ENCODE measurements at places on chromosomes 11 and 22.

DNA sequence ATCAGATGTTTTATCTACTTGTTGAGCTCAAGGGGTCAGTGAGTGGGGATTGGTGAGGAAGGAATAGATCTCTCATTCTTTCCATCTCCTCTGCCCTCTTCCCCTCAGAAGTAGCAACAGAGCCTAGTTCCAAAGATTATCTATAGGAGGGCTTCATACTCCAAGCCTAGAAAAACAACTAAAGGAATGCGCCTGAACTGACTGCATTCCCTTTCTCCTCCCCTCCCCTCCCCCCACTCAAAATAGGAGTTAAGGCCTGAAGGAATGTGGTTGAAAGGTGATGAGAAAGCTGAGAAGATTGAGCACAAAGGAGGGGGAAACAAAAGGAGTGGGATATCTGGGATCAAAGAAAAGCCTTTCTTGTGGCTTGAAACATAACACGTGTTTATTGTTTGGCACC, 10.5 kb downstream of the EMSY start:
- H3K27me3 ChIP-seq, result no peaks in the 10 kb centered on the region
- peaks cover 2% of the 10 kb centered on the region for H3K4me1 ChIP-seq
- H3K27ac ChIP-seq, result no peak overlapping the region
- peaks cover 36% of the 10 kb centered on the region for H3K36me3 ChIP-seq
- no peak for DNase-seq
- H3K4me3 ChIP-seq, result no peak overlapping the region

GRCh38 chr11:132045107-132045506, 674.7 kb downstream of the NTM start:
- DNase-seq, result no peak
- H3K4me1 ChIP-seq, result no peaks in the 10 kb centered on the region
- H3K36me3 ChIP-seq, result no peaks in the 10 kb centered on the region
- H3K27me3 ChIP-seq, result no peaks in the 10 kb centered on the region
- H3K27ac ChIP-seq, result no peak overlapping the region

- H3K4me1 ChIP-seq, result peaks cover 91% of the 10 kb centered on the region
- DNase-seq, result no peak
- peak overlapping the region; percentile 85 for H3K27ac ChIP-seq
- no peaks in the 10 kb centered on the region for H3K27me3 ChIP-seq
Measured at GRCh38 chr22:39913321-39913720, 12.4 kb downstream of the GRAP2 start.

GRCh38 chr11:88424881-88425280, 87.3 kb upstream of the CTSC start:
- H3K4me3 ChIP-seq, result no peak overlapping the region
- H3K27ac ChIP-seq, result peak overlapping the region; percentile 36
- no peaks in the 10 kb centered on the region for H3K27me3 ChIP-seq
- peaks cover 57% of the 10 kb centered on the region for H3K4me1 ChIP-seq
- no peak for DNase-seq
- H3K36me3 ChIP-seq, result peaks cover 40% of the 10 kb centered on the region
